ENCODE measurements at places on chromosomes 7 and 10.
A peak's percentile ranks its signal among the peaks of the same experiment; 100 is the strongest.

DNA sequence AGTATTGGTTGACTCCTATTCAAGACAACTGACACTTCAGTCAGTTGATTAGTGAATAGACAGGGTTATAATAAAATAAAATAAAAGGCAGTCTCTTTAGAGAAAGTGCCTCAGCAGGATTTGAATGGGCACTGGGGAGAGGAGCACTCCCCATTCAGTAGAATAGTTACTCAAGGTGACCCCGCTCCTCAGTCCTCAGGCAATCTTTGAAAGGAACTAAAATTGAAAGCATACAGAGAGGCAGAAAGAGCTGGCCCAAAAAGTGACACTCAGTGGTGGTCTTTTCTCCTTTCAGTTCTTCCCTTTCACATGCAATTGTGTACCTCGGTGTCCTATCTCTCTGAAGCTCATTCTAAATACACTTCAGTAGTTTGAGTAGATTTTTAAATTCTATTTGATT lies 47.4 kb upstream of the MACC1 start:
- DNase-seq = no peak

GRCh38 chr10:71471957-71472365 lies 75.2 kb downstream of the CDH23 start:
- DNase-seq = no peak

DNA sequence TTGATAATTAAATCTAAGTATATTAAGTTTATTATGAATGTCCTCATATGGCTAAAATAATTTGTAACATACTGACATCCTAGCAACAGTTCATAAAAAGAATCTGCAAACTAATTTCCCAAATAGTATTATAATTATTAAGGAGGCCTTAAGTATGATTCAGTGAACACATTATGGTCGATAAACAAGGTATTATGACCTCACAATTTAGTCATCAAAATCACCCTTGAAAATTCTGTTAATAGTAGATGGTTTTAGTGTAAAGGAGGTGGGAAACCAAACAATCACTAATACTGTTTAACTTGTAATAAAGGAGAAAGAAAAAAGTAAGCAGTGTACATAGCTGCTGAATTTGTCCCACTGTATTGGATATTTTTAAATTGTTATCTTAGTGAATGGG lies 2.1 kb downstream of the ETV1 start:
- DNase-seq = no peak

DNA sequence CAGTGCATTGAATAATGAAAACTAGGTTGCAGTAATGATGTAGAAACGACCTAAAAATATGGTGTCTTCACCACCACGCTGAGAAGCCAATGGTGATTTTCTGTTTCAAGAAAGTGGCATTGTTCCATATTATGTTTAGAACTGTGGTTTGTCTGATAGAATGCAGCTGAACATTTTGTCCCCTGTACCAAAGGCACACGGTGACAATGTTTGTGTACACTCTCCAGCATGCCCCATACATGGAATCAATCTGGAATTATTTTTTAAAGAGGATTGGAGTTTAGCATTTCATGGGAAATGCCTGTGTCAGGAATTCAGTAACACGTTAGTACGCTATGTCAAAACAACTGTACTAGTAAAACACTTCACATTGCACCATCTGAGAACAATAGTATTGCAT lies 237.4 kb upstream of the AUTS2 start:
- no peak for DNase-seq

DNA sequence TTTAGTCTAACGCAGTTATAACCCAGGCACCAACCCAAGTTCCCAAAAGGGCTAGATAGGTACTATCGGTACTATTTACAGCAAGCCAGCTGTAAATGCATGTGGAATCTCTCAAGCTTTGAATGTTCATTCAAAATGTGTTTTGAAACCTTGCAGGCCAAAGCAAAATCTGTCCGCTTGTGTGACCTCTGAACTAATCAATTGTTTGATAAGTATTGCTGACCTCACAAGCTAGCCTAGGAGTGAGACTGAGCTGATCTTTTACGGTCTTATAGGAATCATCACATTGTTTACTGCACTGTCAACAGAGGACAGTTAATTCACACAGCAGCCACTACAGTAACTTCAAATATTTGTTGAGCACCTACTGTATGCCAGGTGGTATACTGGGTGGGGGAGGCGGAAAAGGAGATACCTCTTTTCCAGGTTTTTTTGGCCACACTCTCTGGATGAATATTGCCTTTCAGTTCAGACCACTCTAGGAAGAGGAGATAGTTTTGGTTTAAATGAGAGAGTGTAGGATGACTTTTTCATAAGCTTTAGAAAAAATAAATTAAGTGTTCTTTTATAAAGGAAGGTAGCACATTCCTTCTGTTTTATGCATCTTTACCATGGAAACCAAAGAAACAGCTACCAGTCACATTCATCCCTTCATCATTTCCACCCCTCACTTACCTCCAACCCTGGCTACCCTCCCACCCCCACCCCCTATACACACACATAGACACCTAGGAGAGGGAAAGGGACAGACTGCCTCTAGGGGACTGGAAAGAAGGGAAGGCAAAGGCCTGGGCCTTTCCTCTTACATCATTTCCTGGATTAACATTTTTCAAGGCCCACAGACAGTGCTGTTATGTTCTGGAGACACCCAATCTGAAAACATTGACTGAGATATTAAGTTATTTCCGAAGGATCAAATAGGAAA lies 2.4 kb downstream of the PAPSS2 start:
- DNase-seq = no peak

DNA sequence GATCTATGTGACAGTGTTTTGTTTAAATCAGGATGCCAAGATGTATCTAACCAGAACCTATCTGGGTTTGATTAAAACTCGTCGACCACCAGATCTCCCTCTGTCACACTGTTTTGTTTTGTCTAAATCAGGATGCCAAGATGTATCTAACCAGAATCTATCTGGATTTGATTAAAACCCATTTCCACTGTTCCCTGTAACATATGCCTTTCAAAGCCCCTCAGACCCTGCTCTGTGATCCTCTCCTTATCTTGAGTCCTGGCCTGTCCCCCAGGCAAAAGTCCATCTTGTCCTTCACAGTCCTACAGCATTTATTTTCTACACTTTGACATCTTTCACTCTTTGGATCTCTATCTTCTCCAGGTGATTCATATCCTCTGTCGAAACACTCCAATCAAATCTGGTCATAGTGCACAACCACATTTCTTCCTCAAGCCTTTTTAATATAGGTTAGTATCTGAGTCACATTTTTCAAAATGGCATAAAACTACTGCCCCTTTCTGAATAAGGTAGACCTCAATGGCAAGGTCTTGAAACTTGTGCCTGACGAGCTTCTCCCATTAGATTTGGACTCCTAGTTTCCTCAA lies 32.5 kb downstream of the ERLIN1 start:
- DNase-seq = no peak

GRCh38 chr10:123885406-123886170 lies 6.0 kb downstream of the CPXM2 start:
- no peak for DNase-seq

DNA sequence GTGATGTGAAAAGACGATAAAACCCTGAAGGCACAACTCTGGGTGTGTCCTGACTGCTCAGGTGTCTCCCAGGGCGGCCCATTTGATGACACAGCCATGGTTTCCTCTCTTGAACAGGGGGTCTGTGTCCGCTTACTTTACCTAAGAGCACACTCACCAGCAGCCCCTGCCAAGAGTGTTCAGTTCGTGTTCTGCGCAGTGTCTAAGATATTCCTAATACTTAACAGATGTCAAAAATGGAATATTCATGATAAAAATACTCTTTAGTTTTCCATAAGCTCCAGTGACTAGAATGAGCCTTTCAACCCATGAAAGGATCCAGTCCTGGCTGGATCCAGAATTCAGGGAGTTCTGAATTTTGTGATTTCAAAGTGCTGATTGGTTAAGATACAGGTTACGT lies 492.4 kb downstream of the TNS3 start:
- DNase-seq = no peak

DNA sequence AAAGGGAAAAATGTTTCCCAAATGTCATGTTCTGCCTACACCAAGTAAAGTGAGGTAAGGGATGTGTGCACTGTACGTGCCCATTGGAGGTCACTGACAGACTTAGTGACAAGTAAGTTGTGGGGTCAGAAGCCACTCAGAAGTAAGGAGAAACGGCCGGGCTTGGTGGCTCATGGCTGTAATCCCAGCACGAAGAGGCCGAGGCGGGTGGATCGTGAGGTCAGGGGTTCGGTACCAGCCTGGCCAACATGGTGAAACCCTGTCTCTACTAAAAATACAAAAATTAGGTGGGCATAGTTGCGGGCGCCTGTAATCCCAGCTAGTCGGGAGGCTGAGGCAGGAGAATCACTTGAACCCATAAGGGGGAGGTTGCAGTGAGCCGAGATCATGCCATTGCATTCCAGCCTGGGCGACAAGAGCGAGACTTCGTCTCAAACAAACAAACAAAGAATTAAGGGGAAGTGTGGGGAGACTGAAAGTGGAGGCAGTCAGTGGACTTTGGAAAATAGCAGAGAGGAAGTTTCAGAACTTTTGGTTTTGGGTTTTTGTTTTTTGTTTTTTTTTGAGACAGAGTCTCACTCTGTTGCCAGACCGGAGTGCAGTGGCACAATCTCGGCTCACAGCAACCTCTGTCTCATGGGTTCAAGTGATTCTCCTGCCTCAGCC lies 114.8 kb downstream of the WDFY4 start:
- DNase-seq = no peak

- DNase-seq = peak; percentile 44
Observed at GRCh38 chr10:11345224-11346054, 266.0 kb downstream of the USP6NL start.

DNA sequence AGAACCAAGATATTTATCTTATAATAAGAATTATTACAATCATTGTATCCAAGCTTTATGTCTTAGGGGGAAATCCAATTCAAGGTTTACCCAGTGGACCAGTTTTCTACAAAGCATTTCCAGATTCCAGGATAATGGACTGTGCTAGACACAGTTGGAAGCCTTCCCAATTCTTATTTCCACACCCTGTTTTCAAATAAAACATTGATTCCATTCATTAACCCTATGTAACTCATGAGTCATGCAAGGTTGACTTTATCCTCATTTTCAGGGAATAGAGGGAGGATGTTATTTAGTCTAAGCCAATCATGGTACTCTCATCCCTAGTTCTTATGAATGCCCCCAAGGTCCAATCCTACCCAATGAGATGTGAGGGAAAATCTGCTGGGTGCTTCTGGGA lies 145.7 kb downstream of the RNLS start:
- DNase-seq = no peak

DNA sequence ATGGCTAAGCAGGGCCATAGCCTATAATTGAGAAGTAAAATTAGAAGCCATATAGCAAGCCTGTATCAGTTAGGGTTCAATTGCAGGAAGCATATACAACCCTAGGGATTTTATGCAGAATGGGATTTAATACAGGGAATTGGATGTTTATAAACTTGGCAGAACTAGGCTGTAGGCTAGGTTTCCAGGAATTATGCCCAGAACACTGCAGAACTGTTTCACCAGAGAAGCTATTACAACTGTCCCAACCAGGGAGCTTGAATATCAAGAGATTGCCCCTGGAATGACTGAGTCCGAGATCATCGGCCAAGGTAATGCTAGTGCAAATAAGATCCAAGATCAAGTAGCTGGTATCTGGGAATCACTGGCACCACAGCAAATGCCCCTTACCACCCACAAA lies 64.0 kb downstream of the PRR15 start:
- DNase-seq = no peak

GRCh38 chr10:95277201-95277570 lies 13.6 kb downstream of the PDLIM1 start:
- no peak for DNase-seq

- DNase-seq = no peak
Observed at GRCh38 chr10:74981831-74982633, 129.4 kb upstream of the SAMD8 start.

GRCh38 chr7:27835376-27835775 lies 95.4 kb downstream of the TAX1BP1 start:
- DNase-seq = no peak

- no peak for DNase-seq
Observed at GRCh38 chr10:6036861-6037321, 25.3 kb downstream of the IL2RA start.

GRCh38 chr10:22621726-22622125 lies 92.7 kb downstream of the PIP4K2A start:
- no peak for DNase-seq

DNA sequence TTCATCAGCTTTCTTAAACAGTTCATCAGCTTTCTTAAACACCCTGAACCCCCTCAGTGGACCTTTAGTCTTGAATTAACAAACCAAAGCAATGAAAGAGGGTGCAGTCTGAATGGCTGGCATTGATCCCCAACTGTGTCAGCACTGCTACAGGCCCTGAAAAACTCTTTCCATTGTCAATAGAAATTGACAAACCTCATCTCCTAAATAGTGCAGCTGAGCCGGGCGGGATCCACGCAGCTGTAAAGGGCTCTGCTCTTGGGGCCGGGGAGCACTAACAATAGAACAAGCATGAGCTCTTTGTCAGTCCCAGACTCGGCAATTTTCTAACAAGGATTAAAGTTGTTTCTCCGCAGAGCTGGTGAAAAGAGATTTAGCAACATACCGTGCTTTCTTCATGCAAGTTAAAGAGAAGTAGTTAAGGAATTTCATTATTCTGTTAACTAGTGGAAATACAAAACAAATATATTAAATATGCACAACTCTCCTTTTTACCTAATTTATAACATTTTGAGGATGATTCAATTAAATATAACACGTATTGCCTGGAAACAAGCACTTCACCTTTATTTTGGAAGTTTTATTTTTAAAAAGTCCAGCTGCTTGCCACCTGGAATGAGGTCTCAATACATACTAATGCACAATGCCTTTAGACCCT lies 24.7 kb upstream of the FEZF1 start:
- DNase-seq = no peak

GRCh38 chr7:112159351-112159750 lies 46.8 kb downstream of the DOCK4 start:
- DNase-seq = no peak

Measured in NCI-H1436 (cell line).